Inflammatory macrophage treated with lipopolysaccharide for 4 hours (primary cell): ENCODE measurements at places on chromosomes 3 and 15.
A peak's percentile ranks its signal among the peaks of the same experiment; 100 is the strongest.

- no peak for DNase-seq
Observed at GRCh38 chr3:9111417-9111816, 138.0 kb downstream of the SRGAP3 start.

GRCh38 chr3:197555281-197556261, at the start of gene BDH1:
Gene BDH1, minus strand, starts transcription at chr3:197555968. Its CDS starts 9,525 bp downstream, at chr3:197546443.
- DNase-seq: no peak

DNA sequence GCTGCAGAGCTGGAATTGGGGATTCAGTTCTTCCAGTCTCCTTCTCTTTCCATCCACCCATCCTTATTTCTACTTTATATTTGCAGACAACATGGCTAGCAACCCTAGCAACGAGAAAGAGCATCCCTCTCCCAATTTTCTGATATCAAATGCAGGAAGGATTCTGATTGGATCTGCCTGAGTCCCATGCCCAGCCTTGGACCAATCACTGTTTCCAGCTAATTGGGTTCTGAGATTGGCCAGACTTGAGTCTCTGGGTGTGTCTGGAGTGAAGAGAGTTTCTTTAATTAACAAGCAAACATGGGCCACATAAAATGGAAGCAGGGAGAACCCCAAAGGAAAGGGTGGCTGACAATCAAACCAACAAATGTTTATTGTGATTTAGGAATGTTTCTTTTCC, 60.6 kb downstream of the TMEM39A start:
- no peak for DNase-seq

DNA sequence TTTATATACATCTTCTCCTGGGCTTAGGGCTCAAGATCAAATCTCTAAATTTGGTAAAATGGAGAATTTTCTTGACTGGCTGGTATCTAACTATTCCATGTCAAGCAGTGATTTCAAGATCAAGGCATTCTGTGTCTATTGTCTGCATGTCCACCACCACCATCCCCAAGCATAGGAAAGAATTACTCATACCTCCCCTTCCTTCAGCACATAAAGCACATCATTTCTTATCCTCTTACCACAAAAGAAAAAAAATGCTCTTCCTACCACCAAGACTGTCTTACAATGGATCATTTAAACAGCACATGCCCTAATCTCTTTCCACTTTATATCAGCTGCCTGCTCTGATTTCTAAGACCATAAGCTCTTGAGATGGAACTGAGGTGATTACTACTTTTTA, 470.5 kb upstream of the THBS1 start:
- no peak for DNase-seq

GRCh38 chr3:139309880-139310279, 33.9 kb upstream of the MRPS22 start:
- no peak for DNase-seq

GRCh38 chr3:12822725-12823373, 18.5 kb downstream of the RPL32 start:
- DNase-seq: no peak

DNA sequence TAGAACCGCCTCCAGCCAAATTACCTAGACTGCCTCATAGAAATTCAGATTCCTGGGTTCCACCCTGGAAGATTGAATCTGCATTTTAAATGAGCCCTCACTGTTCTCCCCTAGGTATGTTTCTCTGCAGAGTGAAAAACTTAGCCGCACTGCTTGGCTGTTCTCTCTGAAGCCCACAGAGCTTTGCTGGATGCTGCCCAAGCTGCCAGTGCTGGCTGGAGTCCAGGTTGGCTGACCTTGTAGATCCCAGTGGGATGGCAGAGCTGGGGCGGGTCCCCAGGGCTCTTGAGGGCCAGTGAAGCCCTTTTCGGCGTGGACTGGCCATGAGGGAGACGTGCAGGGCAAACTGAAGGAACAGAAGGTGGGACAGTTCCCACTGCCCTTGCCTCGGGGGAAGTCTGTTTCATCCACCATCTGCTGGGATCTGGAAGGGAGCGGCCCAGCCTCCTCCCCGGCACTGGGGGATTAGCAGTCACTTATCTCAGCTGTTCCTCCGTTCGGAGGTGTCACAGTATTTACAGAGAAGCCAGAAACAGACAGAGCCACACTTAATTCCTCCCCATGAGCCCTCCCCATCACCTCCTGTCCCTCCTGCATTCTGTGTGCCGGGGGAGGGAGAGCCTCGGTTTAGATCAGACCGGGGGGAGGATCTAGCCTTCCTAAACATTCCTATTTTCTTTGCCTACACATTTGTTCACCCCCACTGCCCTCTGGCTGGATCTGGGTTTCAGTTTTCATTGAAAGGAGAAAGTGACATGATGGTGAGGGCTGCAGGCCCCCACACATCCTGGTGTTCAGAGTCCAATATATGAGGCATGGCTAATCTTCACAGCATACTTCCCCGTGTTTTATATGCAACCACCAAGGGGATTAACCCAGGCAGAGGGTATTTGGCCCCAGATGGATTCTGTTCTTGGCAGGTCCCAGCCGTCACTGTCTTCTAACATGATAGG, 4.1 kb upstream of the ACTC1 start:
- no peak for DNase-seq

DNA sequence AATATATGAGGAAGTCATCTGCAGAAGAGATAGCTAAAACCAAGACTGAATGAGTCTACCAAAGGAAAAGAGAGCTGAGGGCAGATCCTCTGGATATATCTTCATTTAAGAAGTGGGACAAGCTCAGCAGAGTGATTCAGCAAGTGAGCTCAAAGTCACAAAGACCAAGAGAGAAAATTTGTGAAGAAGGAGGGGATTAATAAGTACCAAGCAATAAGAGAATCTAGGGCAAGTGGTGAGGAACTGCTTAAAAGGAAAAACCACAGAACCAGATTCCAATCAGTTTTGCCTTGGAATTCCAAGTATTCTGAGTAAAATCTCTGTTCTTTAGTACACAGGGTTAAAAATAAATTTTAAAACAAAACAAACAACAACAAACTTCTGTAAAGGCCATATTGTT, 3.6 kb downstream of the EHHADH start:
- DNase-seq: no peak

- no peak for DNase-seq
Observed at GRCh38 chr15:92502336-92502735, 108.7 kb downstream of the ST8SIA2 start.

DNA sequence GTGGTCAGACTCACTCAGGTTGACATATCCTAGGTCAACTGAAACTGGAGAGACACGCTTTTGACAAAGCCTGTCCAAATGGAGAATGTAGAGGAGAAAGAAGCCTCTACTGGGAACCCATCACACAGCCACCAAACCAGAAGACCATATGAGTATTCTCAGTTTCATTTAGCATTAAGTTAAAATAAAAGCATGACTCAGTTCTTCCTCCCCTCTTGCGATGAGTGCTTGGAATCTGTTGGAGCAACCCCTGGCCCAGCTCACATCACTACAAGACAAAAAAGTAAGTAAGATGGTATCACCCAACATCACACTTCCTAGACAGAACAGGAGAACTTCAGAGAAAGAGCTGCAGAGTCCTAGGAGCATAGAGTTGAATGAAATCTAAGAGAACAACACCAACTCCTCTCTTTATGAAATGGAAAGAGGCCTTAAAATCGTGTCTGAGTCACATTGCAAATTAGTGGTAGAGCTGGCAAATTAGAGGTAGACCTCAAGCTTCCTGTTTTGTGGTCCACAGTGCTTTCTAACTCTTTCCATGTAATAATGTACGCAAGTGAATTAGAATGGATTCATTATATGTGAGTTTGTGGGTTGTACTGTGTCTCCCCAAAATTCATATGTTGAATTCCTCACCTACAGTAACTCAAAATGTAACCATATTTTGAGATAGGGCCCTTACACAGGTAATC, 51.2 kb downstream of the FGF12 start:
- no peak for DNase-seq

- peak; percentile 54 for DNase-seq
Observed at GRCh38 chr3:37922721-37923568, 61.3 kb downstream of the CTDSPL start.

- no peak for DNase-seq
Observed at GRCh38 chr15:69454953-69455352, 2.3 kb downstream of the RPLP1 start.

DNA sequence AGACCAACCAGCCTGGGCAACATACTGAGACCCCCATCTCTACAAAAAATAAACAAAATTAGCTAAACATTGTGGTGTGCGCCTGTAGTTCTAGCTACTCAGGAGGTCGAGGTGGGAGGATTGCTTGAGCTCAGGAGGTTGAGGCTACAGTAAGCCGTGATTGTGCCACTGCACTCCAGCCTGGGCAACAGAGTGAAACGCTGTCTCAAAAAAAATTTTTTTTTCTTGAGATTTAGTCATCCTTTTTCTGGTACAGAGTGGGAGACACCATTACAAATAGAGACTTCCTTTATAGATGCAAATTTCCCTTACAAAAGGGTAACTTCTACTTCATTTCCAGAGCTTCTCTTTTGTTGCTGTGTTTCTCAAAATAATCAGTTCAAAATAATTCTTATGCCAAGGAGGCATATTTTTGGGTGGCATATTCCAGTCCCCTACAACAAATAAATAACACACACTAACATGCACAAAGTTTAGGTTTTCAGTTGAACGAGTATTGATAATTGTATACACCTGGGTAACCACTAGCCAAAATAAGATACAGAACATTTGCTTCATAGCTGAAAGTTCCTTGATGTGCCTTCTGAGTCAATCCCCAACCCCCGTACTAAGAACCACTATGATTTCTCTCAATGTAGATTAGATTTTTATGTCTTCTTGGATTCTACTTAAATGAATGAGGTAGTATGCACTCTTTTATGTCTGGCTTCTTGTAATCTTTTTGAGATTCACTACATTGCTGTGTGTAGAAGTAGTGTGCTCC, 248.9 kb upstream of the PROK2 start:
- DNase-seq: peak; percentile 91

- DNase-seq: no peak
Observed at GRCh38 chr15:41511331-41511898, 2.2 kb downstream of the LTK start.

- peak; percentile 45 for DNase-seq
Observed at GRCh38 chr15:68650901-68651709, 72.3 kb downstream of the CORO2B start.

DNA sequence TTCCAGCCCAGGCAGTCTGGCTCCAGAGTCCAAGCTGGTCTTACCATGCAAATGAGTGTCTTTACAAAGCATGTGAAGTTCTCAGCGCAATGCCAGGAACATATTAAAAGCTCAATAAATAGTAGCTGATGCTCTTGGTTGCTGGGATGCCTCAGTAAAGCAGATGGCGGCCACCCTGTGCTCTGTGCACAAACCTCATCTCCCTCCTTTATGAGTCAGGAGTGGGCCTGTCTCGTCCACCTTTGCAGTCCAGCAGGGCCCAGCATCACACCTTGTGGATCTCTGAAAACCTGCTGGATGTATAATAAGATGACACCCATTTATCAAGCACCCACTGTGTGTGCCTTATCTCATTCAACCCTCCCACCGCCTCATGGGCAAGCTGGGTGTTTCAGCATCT, 42.7 kb downstream of the FAM174B start:
- no peak for DNase-seq

DNA sequence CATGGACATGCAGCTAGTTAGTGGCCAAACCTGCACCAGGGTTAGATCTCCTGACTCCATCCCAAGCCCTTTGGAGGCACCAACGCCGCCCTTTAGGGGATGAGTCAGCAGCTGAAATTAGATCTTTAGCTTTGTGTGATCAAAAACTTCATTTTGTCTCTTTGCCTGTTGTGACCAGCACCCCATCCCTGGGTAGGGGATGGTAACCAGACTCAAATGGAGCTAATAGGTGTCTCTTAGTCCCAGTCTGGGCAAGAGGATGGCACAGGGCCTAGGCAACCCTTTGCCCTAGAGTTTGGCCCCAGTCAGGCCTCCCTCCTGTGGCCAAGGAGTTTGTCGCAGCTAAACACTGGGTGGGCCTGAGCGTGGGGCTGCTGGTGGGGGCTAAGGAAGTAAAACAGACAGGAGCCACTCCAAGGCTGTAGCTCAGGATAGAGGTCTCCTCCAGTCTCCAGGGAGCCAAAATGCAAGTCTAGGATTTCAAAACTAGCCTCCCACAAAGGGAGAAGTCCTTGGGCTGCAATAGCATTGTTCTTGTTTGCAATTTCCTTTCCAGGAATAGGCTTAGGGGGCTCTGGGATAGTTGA, 105.1 kb downstream of the CPN2 start:
- DNase-seq: peak; percentile 54

DNA sequence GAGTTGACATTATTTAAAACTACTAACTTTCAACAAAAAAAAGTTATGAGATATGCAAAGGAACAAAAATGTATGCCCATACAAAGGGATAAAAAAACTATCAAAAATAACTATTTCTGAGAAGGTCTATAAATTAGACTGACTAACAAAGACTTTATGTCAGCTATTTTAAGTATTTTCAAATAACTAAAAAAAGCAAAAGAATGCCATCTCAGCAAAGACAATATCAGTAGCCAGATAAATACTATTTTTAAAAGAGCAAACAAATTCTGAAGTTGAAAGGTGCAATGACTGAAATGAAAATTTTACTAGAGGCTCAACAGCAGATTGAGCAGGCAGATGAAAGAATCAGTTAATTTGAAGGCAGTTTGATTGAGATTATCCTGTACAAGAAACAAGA, 3.6 kb upstream of the STRIT1 start:
- no peak for DNase-seq

GRCh38 chr15:68149059-68149458, 56.1 kb downstream of the CALML4 start:
- DNase-seq: no peak

- DNase-seq: no peak
Observed at GRCh38 chr15:39792025-39792843, 9.6 kb upstream of the FSIP1 start.

- no peak for DNase-seq
Observed at GRCh38 chr3:36373666-36374065, 6.6 kb upstream of the STAC start.

GRCh38 chr3:136152176-136152843, 43.8 kb downstream of the MSL2 start:
- no peak for DNase-seq

GRCh38 chr3:16028604-16029003, 145.9 kb upstream of the GALNT15 start:
- no peak for DNase-seq

GRCh38 chr3:44562147-44562546, 7.2 kb downstream of the ZKSCAN7 start:
- DNase-seq: no peak

DNA sequence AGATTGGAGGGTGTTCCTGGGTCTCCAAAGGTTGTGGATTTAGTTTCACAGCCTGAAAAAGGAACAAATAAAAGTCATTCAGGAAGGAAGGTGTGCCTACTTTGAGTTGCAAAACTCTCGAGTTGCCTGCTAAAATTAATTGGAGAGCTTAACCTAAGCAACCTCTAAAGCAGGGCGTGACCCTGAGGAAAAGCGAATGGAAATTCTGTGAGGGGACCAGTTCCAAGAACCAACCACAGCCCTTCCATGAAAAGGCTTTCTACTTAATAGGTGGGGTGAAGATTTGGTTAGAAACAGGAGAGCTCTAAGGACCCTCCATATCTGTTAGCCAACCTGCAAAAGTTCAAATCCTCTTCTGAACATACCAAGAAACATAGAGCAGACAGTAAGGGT, 1.5 kb downstream of the CD80 start:
- peak; percentile 65 for DNase-seq

DNA sequence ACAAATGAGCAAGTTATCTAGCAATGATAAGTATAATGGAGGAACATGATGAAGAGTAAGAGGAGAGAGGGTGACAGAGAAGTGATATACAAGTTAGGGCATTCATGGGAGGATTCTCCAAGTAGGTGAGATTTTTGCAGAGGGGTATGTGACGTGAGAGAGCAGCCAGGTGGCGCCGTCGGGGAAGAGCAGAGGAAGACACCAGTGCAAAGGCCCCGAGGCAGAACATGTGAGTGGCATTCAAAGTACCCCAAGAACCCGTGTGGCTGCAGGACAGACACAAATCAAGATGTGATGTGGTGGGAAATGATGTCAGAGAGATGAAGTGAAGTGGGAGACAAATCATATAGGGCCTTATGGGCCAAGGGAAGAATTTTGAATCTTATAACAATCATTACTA, 81.8 kb upstream of the GRM7 start:
- DNase-seq: no peak
